NCI-H2107 (cell line): ENCODE measurements at places on chromosomes 1 and 21.

DNA sequence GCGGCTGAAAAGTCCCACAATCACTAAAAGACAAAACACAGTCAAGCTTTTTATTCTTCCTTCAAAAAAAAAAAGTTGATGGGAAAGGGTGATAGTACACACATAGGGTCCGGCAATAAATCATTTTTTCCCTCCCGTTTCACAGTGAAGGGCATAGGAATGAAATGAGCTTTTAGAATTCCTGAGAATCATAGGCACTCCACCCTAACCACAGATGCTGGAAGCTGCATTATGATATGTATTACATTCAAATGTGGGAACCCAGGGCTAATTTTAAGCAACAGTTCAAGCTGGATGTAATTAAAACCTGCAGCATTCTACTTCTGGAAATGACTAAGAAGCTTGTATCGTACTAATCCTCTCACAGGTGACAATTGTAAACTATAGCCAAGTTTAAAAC is 75.7 kb upstream of the KCNJ15 start:
- DNase-seq = no peak

GRCh38 chr1:62794053-62794452 is 10.1 kb downstream of the ATG4C start:
- no peak for DNase-seq

DNA sequence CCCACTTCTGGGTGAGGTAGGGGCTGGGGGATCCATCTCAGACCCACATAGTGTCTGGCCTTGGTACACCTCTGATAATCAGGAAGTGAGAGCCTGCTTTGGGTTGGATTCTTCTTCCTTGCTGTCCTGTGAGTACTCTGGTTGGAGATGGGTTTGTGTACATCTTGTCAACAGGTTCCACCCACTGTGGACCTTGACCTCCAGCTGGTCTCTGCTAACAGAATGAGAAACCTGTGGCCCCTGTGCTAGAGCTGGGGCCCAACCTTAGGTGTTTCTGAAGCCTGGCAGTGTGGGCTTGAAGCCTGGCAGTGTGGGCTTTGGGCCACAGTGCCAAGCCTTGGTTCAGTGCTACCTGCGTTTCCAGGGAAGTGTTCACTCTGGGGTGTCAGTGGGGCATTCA is 2.6 kb downstream of the ZBTB48 start:
- DNase-seq = no peak

DNA sequence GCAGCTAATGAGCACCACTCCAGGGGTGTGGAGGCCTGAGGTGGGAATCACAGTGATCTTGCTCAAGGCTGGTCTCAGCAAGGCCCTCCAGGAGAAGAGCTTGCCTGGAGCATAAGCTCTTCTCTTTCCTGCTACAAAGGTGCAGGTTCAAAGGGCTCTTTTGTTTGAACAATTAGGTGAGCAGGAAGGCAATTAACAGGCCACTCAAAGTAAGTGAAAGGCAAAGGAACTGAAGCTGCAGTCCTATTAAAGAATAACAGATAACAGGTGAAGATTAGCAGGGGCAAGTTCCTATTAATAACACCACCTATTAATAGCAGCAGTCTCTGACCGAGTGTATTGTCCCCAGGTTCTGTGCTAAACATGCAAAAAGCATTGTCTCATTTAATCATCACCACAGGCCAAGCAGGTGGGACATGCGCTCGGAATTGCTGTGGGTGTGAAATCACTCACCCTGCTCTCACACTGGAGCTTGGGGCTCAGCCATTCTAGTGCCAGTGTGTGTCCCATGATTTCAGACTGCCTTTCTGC is 113.8 kb downstream of the RHOU start:
- no peak for DNase-seq

DNA sequence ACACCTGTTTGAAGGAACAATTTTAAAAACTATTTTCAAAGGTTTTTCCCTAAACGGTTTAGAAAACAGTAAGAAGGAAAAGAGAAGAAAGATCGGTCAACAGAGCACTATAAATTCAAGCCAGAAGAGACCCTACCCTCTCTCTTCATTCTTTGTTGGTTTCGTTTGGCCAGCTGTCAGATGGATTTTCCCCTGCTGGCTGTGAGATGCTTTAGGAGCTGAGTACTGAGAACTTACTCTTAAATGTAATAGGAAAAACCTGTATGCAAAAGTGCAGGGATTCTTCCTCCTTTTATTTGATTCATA is 1.3 kb upstream of the TXNIP start:
- no peak for DNase-seq

DNA sequence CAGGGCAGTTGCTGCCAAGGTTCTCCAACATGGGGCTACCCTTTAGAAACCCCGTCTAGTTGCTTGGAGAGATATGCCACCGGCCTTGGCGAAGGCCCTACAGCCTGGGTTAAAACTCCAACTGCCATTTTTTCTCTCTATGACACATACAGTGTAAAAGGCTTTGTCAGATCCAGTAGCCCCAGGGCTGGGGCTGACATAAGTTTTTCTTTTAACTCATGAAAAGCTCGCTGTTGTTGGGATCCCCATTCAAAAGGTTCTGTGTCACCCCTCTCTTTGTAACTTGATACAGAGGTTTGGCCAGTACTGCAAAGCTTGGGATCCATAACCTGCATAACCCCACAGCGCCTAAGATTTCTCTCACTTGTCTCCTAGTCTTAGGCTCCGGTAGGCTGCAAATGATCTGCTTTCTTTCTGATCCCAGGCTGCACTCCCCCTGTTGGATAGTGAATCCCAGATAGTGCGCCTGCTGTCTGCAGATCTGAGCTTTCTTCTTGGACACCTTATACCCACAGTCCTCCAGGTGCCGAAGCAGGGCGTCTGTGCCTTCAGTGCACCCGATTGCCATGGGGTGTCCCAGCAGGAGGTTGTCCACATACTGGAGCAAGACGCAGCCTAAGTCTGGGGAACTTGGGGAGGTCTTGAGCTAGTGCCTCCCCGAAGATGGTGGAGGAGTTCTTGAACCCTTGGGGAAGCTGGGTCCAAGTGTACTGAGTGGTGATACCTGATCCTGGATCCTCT is 406.2 kb downstream of the TGFB2 start:
- no peak for DNase-seq

DNA sequence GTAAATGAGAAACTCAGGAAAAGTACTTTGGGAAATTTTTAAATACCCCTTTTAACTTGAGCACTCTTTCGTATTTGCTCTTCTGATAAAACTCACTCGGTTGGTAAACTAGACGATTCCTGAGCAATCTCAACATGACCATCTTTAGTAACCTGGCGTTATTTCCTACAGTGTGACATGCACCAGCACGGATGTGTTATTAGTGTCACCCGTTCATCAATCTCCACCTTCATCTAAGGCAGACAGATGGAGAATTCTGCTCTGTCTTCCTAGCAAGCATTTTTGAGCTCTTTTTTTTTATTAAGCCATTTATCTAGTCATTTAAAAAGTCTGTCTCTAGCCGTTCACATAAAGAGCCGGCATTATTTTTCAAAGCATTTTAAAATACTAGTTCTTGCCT is 155.2 kb downstream of the DISP1 start:
- DNase-seq = no peak

DNA sequence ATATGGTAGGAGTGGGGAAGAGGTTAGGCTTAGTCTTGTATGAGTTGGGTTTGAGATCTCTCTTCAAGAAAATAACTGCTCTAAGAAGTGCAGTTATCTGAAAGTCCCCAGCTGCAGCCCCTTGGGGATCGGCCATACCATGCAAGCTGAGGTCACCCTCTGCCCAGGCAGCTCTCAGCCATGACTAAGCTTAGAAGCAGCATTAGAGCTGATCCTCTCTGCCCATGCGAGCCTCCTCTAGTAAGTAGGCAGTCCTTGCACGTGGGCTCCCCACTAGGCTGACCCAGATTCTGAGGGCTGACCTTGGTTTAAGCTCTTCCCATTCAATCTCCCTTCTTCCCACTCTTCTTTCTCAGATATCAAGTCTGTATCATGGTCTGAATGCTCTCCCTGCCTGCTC is 121.0 kb upstream of the UBE2U start:
- DNase-seq = no peak

DNA sequence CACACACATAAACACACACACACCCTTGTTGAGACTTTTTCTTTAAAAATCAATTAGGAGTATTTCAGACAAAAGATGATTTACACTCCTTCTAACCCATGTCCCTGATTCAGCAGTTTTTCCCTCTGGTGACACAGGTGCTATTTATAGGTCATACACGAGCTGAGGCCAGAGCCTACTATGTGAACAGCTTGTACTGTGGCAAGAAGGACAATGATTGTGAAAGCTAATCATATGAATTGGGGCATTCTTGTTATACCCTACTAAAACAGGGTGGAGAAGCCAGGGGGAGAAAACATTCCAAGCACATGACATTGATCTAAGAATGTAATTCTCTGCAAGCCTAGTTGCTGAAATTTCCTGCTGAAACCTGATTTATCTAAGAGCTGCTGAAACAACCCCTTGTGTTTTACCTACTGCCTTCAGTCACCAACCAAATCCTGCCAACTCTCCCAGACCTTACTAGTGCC is 60.3 kb downstream of the XCL1 start:
- no peak for DNase-seq
